SK-MEL-5 (cell line): ENCODE measurements at places on chromosomes 6 and 20.

DNA sequence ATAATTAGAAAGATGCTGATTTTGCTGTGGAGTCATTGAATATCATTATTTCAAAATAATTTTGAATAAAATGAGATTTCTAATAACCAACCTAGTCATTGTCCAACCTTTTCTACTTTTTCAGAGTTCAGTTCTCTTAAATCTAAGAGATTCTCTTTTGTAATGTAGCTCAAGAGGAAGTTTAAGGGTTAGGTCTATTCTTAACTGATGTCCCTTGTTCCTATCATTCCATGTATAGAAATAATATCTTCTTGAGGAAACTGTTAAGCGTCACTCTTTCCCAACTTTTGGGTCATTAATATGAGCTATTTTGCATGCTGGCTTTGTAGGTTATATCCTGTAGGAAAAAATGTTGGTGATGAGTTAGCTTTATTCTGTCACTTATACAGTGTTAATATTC is 27.0 kb downstream of the RNF144B start:
- DNase-seq: no peak

GRCh38 chr20:32527447-32528055 is 57.6 kb downstream of the NOL4L start:
- DNase-seq: no peak

- no peak for DNase-seq
These were observed 255.0 kb downstream of the NRN1 start for GRCh38 chr6:5751525-5752390.

DNA sequence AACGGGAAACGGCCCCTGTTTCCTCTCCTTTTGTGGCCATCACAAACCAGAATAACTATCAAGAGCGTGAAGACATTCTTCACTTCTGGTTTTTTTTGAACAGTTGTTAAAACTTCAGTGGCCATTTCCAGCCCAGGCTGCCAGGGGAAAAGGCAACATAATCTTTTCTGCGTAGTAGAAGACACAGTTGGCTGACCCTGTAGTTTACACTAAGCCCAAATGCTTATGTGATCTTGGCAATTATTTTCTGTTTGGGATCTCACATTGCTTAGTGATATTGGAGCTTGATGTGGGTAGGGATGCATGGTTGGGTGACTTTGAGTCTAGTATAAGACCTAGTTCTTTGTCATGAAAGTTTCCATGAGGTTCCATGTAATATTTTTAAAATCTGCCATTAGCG is 449.4 kb upstream of the CDH4 start:
- DNase-seq: no peak

- no peak for DNase-seq
These were observed 7.4 kb upstream of the LAMA5 start for GRCh38 chr20:62374331-62375152.

- no peak for DNase-seq
These were observed 86.5 kb downstream of the RPS12 start for GRCh38 chr6:132900849-132901248.

- DNase-seq: no peak
These were observed 27.7 kb downstream of the GNAS-AS1 start for GRCh38 chr20:58822748-58823730.
